ENCODE measurements at places on chromosomes 11 and 22.

DNA sequence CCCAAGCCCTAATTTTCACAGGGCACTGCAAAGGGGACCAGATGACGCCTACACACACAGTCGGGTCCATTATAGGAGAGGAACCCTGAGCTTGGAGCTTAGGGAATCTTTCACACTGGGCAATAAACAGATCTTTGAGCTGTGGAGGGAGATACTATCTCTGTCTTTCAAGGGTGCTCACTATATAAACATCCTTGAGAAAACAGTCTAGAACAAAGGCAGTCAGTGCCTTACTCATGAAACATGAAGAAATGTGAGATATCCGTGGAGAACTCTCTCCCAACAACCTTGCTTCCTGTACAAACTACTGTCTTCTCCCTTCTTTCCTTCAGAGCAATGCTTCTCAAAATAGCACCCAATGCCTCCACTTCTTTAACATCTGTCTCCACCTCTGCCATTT lies 109.0 kb upstream of the APOA1 start:
- no peak for DNase-seq

DNA sequence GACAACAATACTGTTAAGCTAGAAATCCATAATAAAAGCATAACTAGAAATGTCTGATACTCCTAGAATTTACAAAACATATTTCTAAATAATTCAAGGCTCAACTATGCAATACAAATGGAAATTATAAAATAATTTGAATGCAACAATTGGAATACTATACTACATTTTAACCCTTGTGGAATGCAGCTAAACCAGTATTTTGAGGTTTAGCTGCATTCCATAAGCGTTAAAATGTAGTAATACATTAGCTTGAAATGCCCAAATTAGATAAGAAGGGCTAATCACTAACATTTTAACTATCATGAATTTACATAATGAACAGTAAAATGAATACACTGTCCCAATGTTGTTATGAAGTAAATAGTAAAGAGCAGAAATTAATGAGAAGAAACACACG lies 617.2 kb upstream of the CHORDC1 start:
- DNase-seq: no peak

GRCh38 chr22:43743131-43743530 lies 69.0 kb downstream of the EFCAB6 start:
- peak; percentile 30 for DNase-seq

DNA sequence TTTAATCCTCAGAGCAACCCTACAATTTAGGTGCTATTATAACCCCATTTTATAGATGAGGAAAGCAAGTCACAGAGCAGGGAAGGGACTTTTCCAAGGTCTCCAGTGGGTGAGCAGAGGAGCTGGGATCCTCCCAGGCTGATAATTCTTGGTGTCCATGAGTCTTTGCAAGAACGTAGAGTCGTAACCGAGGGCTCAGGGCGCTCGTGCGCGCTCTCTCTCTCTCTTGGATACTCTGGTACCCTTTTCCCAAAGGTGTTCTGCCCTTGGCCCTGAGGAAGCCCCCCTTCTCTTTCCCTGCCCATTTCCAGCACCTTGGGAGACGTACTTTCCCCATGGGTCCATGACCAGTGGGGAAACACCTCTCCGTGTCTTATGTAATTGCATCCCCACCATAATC lies 5.2 kb upstream of the ZP1 start:
- no peak for DNase-seq

- DNase-seq: no peak
These were observed 51.3 kb downstream of the BCR start for GRCh38 chr22:23231471-23232093.

DNA sequence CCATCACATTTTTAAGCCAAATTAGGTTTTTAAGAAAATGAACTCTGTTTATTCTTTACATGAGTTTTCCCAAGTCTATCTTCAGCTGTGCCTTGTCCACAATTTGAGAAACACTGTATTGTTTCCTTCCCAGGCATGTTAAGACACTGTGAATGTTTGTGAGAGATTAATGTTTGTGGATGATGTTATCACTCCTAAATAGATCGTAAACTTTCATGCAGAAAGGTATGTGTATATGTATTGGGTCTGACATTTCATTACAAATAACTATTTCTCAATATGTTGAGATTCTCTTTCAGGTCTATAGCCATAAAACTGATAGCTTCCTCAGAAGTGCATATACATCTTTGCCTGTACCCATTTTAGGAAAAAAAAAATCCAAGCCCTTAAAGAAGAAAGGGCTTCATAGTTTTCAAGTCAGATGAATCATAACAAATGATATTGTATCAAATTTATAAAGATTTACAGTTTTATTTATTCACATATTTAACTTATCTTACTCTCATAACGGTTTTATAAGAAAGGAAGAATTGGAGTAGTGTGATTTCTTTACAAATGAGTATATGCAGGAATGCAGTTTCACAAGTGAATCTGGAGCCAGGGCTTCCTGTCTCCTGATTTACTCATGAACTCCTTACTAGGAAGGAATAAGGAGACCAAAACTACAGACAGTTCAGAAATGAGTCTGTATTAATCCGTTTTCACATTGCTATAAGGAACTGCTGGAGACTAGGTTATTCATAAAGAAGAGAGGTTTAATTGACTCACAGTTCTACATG lies 11.2 kb downstream of the OR8D1 start:
- DNase-seq: no peak

- peak; percentile 64 for DNase-seq
These were observed 915 bp downstream of the FEZ1 start for GRCh38 chr11:125494974-125495725.

DNA sequence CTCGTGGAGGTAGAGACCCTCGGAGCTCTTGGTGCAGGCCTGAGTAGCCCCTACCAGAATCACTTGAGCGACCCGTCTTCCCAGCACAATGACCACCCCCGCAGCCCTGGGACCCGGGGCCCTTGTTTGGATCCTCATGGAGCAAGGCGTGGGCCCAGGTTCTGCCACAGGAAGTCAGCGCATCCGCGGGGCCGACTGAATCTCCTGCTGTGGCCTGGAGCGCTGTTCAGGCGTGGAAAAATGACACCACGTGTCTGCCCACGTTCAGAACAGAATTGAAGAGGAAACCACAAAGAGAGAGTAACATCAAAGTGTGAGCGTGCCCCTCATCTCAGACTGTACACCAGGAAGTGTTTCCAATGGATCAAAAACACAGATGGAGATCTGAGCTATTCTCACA lies 1479.2 kb downstream of the TBC1D22A start:
- no peak for DNase-seq

DNA sequence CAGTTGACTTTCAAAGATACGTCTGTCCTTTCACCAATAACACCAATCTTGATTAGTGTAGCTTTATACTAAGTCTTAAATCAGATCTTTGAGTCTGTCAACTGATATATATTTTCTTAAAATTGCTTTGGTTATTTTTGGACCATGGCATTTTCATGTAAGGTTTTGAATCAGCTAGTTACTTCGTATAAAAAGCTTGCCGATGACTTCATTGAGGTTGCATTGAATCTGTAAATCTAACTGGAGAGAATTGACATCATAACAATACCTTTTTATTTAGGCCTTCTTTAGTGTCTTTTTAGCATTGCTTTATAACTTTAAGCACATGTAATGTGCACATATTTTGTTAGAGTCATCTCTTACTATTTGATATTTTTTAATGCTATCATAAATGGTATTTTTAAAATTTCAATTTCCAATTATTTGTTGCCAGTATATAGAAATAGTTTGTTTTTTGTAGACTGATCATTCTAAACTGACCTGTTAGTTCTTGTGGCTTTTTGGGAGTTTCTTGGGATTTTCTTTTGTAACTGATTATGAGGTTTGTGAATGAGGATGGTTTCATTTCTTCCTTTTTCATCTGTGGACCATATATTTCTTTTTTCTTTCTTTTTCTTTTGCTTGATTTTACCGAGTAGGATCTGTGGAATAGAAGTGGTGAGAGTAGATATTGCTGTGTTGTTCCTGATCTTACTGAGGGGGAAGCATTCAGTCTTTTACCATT lies 61.4 kb downstream of the DDX10 start:
- no peak for DNase-seq

GRCh38 chr22:37008365-37008764 lies 10.9 kb downstream of the TST start:
- no peak for DNase-seq

DNA sequence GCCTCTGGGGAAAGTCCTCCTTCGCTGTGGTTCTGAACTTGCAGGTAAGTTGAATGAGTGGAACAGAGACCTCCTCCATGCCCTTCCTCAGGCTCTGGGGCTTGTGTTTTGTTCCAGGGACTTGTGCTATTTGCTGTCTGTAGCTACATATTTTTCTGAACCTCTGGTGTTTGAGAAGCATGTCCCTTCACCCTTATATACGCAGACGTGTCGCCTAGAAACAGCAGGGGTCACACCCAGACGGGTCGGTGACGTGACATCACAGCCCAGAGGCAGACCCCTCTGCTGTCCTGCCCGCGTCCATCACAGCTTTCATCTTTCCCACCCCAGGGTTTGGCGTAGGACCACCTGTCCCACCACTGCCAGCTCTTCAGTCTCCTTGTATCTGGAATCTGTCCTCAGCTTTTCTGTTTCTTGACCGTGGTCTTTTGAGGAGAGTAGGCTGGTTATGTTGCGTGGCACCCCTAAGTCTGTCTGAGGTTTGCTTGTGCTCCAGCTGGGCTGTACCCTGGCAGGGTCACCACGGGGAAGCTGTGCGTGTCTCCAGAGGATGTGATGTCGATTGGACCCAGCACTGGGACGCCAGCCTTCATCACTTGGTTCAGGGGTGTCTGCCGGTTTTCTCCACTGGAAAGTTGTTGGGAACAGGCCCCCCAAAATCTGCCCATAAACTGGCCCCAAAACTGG lies 13.4 kb upstream of the MUC5B start:
- DNase-seq: no peak

GRCh38 chr11:84407091-84407490 lies 1120.9 kb upstream of the CCDC90B start:
- DNase-seq: no peak

DNA sequence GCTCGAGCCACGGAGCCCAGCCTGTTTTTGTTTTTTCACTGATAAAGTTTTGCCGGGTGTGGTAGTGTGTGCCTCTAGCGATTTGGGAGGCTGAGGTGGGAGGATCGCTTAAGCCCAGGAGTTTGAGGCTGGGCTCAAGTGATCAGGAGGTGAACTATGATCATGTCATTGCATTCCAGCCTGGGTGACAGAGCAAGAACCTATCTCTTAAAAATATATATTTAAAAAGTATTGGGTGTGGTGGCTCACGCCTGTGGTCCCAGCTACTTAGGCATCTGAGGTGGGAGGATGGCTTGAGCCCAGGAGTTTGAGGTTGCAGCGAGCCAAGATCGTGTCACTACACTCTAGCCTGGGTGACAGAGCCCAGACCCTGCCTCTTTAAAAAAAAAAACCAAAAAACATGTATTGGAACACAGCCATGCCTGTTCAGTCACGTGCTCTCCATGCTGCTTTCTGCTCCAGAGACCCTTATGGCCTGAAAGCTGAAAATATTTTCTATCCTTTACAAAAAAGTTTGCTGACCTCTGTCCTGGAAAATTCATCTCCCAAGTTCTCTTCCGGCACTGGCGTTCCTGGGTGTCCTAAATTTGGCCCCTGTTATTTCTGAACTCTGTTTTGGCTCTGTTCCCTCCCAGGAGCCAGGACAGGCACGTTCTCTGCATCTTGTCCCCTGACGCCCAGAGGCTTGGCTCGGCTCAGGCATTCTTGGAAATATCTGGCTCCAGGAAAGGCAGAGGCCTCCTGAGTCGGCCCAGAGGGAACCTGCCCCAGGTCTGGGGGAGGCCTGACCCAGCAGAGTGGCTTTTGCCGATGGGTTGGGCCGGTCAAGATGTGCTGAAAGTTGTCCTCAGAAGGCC lies 61.3 kb upstream of the PPP6R3 start:
- DNase-seq: no peak

All from DMS53 (cell line).